ENCODE measurements at places on chromosomes 11 and 22.

GRCh38 chr11:76721755-76722677 is 51.5 kb upstream of the LRRC32 start:
- DNase-seq, result peak; percentile 77

DNA sequence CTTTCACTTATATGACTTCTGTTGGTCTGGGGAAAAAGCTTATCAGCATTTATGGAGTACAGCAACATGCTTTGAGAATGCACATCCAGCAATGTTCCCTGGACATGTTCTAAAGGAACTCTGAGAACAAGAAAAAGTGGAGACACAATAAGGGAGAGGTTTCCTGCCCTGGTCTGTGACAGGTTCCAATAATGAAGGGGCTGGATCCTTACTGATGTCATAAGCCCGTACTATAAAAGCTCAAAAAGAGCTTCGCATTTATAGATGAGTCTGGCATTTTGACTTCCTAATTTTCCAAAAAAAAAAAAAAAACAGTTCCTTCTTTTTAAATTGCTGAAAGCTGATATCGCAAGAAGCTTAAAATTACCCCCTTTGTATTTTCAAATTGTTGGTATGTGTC is 129.1 kb downstream of the MPPED2 start:
- no peak for DNase-seq

- peak; percentile 88 for DNase-seq
Measured at GRCh38 chr11:61871158-61871597, 20.2 kb downstream of the FADS3 start.

DNA sequence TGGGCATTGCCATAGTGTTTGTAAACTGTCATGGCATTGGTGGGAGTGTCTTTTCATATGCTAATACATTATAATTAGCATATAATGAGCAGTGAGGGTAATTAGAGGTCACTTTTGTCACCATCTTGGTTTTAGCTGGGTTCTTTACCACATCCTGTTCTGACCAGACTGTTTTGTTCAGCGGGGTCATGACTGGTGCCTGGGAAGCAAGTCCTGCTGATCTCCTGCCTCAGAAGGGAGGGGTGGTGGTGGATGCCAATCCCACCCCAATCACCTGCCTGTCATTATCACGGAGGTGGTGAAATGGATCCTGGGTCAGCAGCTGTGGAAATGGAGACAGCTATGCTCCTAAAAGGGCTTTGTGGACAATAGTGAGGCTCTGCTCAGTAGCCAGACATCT is 31.2 kb downstream of the IL18 start:
- DNase-seq, result no peak

- peak; percentile 47 for DNase-seq
Measured at GRCh38 chr11:114179234-114179941, 116.8 kb upstream of the NNMT start.
